ENCODE measurements at places on chromosomes 16 and 17.

DNA sequence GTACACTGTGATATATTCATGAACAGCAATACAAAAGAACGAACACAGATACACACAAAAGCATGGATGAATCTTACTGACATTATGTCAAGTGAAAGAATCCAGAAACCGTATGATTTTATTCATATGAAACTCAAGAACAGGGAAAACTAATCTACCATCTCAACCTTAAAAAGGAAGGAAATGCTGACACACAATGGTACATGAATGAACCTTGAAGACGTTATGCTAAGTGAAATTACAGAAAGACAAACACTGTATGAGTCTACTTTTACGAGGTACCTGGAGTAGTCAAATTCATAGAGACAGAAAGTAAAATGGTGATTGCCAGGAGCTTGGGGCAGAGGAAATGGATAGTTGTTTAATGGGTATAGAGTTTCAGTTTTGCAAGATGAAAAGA lies 8.7 kb upstream of the PRKCB start:
- DNase-seq = no peak

- no peak for DNase-seq
These were observed 291.3 kb downstream of the WWOX start for GRCh38 chr16:78390508-78391324.

- DNase-seq = peak; percentile 55
These were observed 33.7 kb upstream of the RPH3AL start for GRCh38 chr17:386141-386876.

DNA sequence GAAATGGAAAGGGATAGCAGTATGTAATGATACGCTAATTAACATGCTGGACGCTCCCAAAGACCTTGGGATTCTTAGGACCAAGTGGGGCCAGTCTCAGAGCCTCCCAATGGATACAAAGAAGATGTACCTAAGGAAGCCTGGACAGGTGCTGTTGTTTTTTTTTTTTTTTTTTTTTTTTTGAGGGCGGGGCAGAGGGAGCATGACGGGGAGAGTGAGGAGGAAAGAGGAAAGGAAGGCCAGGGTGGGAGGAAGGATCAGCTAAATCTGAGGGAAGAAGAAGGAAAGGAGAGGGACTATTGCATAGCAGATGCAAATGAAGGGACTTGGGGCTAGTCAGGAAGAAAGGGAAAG lies 2.5 kb downstream of the VAMP2 start:
- no peak for DNase-seq

GRCh38 chr16:24993722-24994686 lies 21.2 kb downstream of the ARHGAP17 start:
- DNase-seq = no peak

DNA sequence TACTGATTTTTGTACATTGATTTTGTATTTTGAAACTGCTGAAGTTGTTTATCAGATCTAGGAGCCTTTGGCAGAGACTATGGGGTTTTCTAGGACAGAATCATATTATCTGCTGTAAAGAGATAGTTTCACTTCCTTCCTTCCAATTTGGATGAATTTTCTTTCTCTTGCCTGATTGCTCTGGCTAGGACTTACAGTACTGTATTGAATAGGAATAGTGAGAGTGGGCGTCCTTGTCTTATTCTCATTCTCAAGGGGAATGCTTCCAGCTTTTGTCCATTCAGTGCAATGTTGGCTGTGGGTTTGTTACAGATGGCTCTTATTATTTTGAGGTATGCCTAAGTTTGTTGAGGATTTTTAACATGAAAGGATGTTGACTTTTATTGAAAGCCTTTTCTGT lies 290.1 kb downstream of the MAP2K4 start:
- no peak for DNase-seq

DNA sequence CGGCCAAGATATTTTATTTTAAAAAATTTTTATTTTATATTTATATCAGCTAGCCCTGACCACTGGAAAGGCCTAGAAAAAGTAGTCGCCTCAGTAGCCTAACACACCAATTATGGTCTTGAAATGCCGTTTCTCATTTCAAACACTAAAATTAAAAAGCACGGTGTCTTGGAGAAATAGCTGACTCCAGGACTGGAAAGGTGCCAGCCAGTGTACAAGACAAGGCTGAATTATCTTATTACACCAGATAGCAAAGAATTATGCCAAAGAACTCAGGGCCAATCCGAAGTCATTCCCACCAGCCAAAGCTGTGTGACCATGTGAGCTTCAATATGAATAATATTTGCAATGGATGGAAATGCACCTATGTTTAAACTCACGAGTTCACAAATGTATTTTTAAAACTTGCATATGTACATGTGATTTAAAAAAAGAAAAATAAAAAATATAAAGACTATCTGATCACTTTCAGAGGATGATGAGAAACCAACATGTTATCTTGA lies 19.9 kb upstream of the ATP2C2 start:
- no peak for DNase-seq

DNA sequence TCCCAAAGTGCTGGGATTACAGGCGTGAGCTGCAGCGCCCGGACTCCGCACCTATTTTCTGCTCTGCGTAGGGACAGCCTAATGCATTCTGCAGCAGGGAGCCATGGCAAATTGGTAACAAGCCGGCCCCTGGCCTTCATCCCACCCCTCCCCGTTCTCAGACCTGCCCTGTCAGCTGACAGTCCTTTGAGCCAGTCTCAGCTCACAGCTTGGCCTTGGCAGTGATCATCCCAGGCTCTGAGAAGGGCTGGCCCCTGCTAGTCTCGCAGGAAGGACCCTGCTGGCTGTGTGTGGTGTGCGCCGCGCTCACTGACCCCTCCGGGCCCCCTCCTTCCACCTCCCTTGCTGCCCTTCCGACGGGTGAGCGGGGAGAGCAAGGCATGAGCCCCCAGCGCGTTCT lies 10.3 kb upstream of the NPTX1 start:
- DNase-seq = no peak

DNA sequence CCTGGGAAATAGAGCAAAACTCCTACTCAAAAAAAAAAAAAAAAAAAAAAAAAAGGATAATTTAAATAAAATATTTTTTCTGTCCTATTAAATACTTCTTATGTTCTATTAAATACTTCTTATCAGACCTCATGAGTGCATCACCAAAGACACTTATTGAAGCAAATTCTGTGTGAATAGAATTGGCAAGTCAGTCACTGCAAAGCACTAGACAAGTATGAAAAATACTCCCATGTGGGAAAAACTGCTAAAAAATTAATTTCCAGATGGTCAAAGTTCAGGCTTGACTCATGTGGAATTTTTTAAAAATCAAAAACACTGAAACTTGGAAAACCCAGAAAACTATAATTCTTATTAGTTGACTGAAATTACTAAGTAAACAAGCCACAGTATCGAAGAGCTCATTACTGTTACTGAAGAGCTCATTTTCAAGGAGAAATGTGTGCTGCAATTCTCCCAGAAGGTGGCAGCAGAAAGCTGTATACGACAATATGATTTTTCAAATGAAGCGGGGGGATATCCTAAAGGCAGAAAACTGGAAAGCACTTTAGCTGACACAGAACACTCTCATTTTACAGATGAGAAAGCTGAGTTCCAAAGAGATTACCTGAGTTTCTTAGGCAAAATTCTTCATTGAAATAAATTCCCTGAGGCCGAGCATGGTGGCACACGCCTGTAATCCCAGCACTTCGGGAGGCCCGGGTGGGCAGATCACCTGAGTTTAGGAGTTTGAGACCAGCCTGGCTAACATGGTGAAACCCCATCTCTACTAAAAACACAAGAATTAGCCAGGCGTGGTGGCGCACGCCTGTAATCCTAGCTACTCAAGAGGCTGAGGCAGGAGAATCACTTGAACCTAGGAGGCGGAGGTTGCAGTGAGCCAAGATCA lies 15.9 kb upstream of the FBXO47 start:
- DNase-seq = peak; percentile 45

DNA sequence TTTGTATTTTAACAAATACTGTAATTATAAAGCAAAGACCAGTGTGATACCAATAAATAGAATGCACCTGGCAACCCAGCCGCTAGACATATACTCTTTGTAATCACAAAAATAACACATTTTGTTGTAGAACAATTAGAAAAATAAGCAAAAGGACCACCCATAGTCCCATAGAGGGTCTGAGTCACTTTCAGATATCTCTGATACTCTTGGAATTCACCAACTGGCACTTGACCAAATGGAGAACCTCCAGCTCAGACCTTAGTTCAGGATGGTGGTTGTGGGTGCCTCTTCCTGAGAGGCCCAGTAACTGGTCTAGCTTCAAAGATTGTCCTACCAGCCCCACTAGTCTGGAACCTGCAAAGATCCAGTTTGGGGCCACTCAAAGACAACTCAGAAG lies 789 bp upstream of the TERF2 start:
- DNase-seq = no peak

DNA sequence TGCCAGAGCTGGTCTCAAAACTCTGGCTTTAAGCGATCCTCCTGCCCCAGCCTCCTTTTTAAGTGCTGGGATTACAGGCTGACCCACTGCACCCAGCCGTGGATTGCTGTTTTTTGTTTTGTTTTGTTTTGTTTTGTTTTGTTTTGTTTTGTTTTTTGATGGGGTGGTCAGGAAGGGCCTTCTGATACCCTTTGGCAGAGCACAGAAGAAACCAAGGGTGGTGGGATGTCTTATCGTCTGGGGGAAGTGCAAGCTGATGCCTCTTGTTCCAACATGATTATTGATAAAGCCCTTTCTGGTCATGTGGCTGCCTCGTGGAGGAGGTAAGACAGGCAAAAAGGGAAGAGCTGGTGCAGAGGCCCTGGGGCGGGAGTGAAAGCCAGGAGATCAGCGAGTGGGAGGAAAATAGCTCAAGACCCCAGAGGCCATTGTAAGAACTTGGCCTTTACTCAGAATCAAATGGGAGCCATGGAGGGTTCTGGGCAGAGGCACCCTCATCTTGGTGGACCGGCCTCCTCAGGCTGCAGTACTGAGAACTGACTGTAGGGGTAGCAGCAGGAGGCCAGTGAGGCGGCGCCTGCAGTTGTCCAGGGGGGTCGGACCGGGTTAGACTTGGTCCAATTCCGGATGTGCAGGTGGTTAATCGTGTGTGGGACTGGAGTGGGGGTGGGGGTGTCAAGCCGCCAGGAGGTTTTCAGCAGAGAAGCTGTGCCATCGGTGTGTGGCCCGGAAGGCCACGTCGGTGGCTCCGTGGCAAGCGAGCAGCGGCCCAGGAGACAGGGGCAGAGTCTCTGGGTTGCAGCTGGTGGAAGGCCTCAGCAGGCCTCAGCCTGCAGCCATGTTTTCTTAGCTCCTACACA lies 84.4 kb upstream of the GSE1 start:
- peak; percentile 33 for DNase-seq

Measured in effector memory CD8-positive, alpha-beta T cell (primary cell).